ENCODE measurements at places on chromosomes 7 and 10. TPM values are rescaled to one million over a fixed set of nuclear protein-coding genes. Genes with fewer than 3 reads are reported as not detected.

- DNase-seq: no peak
Observed at GRCh38 chr10:24453404-24453830, 244.5 kb downstream of the KIAA1217 start.

DNA sequence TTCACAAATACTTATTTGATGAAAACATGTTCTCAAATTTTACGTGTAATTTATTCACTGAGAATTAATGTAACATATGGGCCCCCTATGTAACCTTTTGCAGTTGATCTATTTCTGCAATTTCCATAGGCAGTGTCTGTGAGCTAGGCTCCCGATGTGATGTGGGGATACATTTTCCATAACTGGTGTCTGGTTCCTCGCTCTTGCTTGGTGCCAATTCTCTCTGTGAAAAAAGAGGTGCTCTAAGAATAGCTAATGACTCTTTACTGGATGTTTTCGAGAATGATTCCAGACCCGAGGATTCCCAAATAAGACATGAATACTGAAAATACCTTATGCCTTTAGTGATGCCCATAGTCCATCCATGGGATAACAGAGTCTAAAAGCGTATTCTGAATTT, 286.7 kb upstream of the FZD8 start:
- DNase-seq: no peak

DNA sequence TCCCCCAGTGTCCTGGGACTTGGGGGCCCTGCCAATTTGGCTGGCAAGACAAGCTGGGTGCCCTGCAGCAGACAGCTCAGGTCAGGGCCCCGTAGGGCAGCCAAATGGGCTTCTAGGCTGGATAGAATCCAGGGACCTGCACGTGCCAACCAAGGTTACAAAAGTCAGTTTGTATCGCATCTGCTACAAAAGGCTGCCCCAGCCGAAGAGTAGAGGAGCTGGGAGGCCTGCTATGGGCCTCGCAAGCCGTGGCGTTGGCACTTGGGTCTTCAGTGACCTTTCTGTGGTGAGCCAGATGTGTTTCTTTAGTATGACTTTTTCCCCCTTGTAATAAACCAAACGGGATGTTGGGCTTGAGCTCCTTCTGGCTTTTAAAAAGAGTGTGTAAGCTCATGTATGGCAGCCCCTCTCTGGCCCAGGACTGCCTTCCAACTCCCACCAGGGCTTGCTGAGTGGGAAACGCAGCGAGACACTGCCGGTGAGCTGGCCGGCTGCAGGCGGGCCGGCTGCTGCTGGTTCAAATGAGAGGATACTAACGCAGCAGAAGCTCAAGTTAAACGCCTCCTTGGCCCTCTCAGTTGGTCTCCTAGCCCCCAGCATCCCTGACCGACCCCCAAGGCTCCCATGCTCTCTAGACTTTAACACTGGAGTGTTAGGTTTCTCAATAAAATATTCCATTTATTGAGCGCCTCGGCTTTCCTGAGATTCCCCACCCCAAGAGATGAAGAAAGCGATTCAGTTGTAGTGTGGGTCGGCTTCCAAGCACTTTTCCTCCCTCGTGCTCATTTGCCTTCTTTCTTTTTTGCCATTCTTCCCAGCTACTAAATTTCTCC, 3.1 kb upstream of the HOXA10 start:
- DNase-seq: no peak

GRCh38 chr10:29130190-29130673, 158.6 kb upstream of the LYZL1 start:
- no peak for DNase-seq

- no peak for DNase-seq
Observed at GRCh38 chr10:53479365-53479764, 706.8 kb upstream of the MBL2 start.

DNA sequence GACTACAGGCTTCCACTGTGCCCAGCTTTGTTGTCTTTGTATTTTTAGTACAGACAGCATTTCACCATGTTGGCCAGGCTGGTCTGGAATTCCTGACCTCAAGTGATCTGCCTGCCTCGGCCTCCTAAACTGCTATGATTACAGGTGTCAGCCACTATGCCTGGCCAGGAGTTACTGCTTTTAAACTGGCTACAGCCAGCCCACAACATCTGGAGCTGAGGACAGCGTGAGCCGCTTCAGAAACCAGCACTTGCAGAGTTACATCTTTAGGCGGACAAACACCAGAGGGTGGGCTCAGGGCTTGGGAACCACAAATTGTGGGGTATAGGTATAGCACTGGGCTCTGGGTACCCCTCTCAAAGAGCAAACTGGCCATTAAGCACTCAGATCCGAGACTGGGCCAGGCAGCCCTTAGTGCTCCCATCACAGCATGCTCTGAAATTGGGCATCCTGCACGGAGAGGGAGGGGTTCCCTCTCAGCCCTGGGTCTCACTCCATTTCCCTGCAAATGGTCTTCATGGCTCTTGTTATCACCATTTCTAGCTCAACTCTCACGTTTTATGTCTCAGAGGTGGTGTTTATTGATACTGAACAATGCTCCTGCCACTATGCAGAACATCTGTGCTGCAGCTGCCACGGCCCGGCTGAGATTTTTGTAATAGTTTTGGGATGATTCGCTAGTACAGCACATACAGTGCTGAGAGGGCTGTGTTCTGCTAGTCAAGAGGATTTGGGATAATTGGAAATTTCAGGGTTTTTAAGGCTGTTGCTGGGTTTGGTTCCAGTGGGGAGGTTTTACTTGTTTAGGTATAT, 146.4 kb upstream of the LYZL2 start:
- no peak for DNase-seq

- no peak for DNase-seq
Observed at GRCh38 chr7:151597541-151598444, 78.1 kb upstream of the RHEB start.

- no peak for DNase-seq
Observed at GRCh38 chr10:70656489-70656888, 15.8 kb upstream of the ADAMTS14 start.

DNA sequence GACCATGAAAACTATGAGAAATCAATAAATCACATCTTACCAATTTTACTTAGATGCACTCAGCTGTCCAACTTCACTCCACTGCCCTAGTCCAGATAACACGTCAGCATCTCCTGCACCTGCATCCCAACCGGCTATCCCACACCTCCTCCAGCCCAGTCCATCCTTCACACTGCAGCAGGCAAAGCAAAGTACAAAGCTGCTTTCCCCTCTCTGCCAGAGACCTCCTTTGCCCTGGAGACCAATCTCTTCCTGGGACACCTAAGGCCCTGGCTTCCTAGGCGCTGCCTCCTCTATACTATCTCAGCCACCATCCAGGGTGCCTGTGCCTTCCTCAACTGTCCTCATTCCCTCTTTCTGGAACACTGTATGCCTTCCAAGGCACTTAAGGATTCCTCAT, 90.3 kb upstream of the DDC start:
- no peak for DNase-seq

GRCh38 chr10:123854003-123854402, 37.6 kb downstream of the CPXM2 start:
- no peak for DNase-seq

DNA sequence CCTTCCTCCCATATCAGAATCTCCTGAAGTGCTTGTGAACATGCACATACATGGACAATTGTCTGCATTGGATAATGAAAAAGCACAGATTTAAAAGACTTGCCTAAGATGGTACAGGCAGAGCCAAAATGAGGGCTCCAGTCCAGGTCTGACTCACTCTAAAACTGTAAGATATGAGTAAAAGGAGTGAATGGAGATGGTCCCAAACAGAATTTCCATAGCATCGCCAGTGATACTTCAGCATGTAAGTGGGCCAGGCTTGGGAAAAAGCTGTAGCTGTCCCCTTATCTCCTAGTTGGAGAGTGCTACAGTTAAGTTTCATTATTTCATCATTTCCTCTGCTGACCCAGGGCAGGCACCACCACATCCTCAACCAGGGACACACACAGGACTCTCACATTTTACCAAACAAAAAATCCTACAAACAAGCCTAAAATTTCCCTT, 26.4 kb upstream of the IL6 start:
- no peak for DNase-seq

DNA sequence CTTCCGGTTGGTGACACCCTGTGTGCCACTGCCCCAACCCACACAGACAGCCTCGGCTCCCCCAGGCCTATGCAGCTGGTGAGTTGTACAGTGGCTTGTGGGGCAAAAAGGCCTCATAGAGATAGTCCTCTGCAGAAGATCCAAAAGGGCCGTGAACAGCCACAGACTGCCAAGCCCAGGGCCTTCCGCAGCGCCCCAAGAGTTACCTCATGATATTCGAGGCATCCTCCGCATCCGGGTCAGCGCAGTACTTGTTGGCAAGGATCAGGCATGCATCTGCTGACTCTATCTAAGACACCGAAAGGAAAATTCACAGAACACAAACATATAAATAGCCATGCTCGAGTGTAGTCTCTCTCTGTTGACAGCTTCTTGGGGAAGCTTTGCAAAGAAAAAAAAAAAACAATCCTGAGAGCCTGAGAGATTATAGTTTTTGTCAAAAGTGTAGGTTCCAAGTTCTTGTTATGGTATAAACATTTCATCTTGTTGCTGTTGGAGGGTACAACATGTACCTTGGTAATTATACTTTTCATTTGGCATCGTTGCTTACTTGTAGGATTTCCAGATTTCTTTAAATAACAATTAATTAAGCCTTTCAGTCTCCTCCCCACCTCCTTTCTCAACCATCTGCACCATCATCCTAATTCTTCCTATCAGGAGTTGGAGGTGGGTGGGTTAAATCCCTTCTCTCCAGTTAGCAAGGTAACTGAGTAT, 553.0 kb downstream of the KCNMA1 start:
- no peak for DNase-seq

DNA sequence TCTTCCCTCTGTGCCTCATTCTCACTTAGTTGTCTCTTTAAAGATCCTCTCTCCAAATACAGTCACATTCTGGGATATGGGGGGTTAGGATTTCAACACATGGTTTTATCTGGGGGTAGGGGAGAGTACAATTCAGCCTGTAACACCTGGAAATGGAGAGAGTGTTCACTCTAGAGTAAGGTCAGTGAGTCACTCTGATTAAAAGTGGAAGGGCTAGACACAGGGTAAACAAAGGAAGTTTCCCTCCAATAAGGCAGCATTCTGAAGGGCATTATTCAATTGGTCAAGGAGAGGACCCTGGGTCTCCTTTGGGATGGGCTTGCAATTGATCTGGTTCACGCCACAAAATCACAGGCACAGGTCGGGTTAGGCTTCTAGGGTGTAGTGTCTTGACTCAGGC, 232.8 kb upstream of the NPSR1 start:
- no peak for DNase-seq

DNA sequence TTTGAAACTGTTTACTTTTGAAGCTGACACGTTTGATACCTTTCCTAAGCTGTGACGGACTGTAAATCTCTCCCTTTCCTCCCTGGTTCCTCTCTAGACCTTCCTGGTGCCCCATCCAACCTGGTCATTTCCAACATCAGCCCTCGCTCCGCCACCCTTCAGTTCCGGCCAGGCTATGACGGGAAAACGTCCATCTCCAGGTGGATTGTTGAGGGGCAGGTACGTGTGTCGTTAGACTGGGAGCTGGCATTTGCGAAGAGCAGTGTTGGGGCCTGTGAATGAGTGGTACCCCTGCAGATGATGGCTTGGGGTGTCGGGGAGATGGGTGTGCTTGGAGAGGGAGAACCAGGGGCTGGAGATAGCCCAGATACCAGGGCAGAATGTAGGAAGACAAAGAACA, 602.7 kb upstream of the FOXK1 start:
- no peak for DNase-seq

- DNase-seq: no peak
Observed at GRCh38 chr10:80684259-80684658, 146.6 kb downstream of the SH2D4B start.

DNA sequence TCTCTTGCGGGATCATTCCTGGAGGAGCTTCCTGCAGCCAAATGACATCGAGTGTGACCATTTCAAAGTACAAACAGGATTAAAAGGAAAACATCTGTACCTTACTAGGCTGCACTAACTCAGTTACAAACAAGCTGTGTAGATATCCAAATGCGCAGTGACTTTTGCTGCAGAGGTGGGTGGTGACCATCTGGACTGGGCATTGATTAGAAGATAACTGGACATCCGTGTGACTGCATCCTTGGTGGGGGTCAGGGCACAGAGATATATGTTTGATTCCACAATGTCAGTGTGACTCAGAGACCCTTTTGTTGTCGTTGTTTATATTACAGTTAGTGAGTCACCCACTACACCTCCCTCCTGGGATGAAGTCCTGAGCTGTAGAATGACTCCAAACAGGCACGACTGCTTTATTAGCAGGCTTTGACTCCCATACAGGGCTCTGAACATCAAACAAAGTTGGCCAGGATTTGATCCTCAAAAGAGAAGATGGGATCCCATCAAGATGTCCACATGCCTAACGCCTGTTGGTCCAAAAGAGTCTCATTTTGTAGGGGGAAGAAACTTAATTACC, 56.7 kb upstream of the SDK1 start:
- DNase-seq: no peak

- no peak for DNase-seq
Observed at GRCh38 chr10:126671402-126671975, 996 bp upstream of the C10orf90 start.

DNA sequence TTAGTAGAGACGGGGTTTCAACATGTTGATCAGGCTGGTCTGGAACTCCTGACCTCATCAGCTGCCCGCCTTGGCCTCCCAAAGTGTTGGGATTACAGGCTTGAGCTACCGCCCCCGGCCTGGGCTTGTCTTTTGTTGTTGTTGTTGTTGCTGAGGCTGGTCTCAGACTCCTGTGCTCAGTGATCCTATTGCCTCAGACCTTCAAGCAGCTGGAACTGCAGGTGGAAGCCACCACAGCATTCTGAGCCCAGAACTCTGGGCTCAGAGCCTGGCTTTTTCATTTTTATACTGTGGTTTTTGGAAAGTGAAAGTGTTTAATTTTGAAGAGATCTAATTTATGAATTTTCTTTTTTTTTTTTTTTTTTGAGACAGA, 16.2 kb upstream of the DNAJB6 start:
- no peak for DNase-seq

GRCh38 chr10:115052226-115052625, 40.9 kb upstream of the ATRNL1 start:
- no peak for DNase-seq

- DNase-seq: no peak
Observed at GRCh38 chr7:155277385-155277994, 20.2 kb upstream of the INSIG1 start.

GRCh38 chr7:25031007-25031406, 51.0 kb upstream of the OSBPL3 start:
- DNase-seq: no peak

Gene GDF2
- not detected for polyA plus RNA-seq

Gene GARS1
- polyA plus RNA-seq: 62.8 TPM

Gene NRCAM
- 34.9 TPM for polyA plus RNA-seq

Gene FAM24B
- 2.0 TPM for polyA plus RNA-seq

Gene ADRA2A
- polyA plus RNA-seq: 4.4 TPM

Gene EPHB6
- 4.2 TPM for polyA plus RNA-seq

Gene JAZF1
- polyA plus RNA-seq: 26.0 TPM

Gene FRAT1
- polyA plus RNA-seq: 1.0 TPM

Gene ADAM8
- polyA plus RNA-seq: 2.4 TPM
